ENCODE measurements at places on chromosomes 1 and 21.

DNA sequence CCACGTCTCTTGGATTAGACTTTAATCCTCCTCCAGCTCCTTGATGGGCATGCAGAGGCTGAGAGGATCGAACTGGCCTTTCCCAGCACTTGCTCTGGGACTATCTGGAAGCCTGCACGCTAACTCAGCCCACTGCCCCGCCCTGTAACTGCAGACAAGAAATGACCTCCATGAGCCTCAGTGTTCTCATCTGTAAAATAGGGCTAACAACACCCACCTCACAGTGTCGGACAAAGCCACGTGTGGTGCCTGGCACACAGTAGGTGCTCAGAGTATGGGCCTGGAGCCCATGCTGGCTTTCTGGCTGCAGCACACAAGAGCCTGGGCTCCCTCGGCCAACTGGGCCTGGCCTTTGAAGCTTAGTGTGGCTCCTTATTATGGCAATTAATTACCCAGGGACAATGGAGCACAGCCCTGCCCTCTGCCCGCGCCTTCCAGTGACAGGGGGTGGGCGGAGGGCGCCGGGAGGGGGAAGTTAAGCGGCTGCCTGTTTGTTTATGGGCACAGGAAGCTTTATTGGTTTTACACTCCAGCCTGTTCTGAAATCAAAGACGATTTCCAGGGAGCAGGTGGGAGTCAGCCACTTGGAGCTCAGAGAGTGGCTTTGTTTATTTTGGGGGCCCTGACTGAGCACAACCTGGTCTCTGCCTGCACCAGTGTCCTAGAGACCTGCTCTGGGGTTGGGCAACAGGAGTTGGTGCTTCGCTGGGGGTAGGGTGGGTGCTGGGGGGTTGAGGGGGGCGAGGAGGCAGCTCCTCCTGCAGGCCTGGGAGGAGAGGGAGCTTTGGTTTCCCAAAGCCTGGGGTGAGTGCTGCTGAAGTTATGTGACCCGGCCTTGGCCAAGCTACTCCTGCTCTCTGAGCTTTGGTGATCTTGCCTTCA, 31.0 kb downstream of the PAX7 start:
- DNase-seq: no peak

- DNase-seq: no peak
Observed at GRCh38 chr1:235138821-235139220, 10.2 kb upstream of the TOMM20 start.

- no peak for DNase-seq
Observed at GRCh38 chr1:175158170-175158591, 34.4 kb downstream of the KIAA0040 start.

DNA sequence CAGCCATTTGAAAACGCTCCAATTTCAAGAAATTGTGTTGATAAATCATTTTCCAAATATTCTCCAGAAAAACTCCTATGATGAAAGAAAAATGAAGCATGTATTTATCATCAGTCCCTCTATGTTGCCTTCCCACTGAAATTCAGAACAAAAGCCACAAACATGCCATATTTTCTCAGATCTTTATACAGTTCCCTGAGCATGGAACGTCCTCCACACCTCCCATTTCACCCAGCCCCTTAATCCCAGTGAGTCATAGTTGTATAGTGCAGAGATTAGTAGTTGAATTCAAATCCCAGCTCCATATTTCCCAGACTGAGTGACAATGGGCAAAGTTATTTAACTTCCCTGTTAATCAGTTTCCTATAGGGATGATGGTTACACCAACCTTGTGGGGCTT, 20.6 kb upstream of the NPL start:
- no peak for DNase-seq

GRCh38 chr1:47226121-47226838, 5.7 kb downstream of the TAL1 start:
- DNase-seq: no peak

- no peak for DNase-seq
Observed at GRCh38 chr1:111129376-111129775, 10.5 kb downstream of the DRAM2 start.

DNA sequence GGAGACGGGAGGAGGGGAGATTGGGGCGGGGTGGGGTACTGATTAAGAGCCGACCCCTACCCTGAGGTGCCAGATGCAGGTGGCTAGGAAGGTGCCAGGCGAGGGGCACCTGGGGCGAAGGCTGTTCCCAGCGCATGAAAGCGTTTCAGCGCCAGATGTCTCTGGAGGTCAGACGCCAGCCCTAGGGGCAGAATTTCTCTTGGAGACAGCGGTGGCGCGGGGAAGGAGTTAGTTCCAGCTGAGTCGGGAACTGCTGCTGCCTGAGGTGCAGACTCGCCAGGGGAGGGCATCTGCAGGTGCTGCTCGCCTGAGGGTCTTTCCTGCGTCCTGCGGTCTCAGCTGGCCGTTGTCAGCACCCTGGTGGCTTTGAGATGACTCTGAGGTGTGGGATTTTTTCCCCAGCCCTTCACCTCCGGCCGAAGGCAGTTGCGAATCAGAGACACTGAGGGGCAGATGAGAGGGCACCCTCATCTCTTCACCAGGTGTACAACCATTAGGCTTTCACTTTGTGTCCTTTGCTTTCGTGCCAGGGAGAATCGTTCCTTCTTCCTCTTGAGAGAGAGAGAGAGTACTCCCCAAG, 539 bp downstream of the CGN start:
- peak; percentile 4 for DNase-seq

- DNase-seq: no peak
Observed at GRCh38 chr1:193537266-193538002, 351.0 kb upstream of the B3GALT2 start.

DNA sequence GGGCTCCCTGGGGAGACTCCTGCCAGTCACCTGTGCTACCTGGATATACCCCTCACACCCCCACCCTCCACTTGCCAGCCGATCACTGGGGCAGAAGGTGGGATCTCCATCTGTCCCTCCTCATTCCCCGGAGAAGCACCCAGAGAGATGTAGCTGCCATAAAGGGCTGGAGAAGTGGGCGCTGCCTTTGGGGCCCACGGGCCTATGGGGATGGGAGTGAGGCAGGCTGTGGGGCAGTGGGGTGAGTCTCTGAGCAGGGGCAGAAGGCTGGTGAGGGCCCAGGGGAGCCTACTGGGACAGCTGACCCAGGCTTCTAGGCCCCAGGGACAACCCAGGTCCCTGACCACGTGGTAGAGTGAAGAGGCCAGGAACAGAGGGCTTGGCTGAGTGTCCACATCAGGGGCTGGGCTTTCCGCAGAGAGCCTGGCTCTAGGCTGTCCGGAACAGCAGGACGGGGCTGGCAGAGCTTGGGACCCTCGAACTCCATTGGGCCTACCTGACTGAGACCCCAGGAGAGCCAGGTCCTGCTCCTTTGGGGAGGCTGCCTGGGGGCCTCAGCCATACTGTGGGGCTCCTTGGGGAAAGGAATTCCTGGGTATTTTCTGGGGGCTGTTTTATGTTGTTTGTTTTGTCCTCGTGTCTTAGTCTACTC, 205.9 kb upstream of the VAMP3 start:
- DNase-seq: no peak

DNA sequence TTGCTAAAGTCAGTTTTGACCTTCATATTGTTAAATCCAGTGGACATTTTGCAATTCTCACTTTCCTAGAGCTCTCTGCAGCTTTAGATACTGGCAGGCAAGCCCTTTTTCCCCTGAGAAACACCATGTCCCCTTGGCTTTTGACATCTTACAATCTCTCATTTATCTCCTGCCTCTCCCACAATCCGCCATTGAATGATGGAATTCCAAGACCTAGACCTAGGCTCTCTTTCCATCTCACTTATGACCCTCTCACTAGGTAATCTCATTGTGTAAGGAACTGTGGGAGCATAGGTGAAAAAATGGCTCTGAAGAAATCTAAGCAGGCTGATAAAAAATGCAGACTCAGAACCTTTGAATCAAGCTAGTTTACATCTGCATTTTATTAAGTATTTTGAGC, 2.0 kb downstream of the KYAT3 start:
- no peak for DNase-seq

GRCh38 chr1:58620259-58620658, 43.2 kb upstream of the TACSTD2 start:
- no peak for DNase-seq

DNA sequence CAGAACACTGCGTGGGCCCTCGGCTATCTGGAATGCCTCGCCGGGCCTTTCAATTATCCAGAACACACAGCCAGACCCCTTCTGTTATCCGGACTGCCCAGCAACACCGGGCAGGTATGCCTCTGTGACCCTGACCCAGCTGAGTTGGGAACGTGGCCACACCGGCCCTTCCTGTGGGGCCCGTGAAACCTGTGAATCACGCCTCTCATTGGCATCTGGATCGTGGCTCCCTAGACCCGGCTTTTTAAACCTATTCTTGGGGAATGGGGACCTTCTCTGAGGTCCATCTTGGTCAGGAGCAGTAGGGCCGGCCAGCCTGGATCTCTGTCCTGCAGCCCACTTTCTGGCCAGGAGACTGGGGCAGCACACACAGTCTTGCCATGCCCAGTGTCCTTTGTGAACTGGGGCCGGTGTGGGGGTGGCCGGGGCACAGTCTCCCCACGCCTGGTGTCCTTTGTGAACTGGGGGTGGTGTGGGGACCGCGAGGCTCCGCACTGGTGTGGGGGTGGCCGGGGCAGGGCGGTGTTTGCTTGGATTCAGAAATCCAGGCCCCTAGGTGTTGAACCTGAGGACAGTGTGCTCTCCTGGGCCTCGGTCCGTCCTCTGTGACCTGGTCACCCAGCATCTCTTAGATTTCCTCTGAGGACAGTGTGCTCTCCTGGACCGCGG, 11.1 kb downstream of the COL18A1 start:
- no peak for DNase-seq

GRCh38 chr1:47529520-47530098, 91.8 kb downstream of the FOXD2 start:
- DNase-seq: no peak

DNA sequence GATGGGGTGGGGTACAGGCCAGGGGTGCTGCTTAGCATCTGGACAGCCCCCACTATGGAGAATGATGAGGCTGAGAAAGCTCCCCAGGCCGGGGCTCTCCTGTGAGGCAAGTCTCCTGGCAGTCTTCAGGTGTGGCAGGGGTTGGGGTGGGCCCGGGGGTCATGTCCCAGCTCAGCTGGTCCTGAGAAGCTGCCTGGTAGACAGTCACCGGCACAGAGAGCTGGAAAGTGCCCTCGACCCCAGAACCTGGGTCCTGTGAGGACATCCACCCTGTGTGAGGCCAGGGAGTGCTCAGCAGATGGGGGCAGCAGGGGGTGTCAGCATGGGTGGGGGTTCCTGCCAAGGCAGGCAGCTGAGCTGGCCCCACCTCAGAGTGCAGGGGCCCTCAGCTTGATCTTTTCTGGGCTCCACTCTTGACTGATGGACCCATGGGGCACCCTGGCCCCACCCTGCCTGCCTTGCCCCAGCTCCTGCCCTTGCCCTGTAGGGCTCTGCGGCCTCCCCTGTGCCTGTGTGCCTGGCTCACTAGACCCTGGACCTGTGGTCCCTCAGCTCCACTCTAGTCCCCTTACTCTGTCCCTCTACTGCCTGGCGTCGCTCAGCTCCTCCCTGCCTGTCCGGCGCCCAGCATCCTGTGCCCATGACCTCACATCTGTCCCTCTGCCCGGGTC, 5.8 kb downstream of the IBA57 start:
- no peak for DNase-seq

GRCh38 chr1:53810497-53810896, 27.6 kb downstream of the NDC1 start:
- DNase-seq: no peak

DNA sequence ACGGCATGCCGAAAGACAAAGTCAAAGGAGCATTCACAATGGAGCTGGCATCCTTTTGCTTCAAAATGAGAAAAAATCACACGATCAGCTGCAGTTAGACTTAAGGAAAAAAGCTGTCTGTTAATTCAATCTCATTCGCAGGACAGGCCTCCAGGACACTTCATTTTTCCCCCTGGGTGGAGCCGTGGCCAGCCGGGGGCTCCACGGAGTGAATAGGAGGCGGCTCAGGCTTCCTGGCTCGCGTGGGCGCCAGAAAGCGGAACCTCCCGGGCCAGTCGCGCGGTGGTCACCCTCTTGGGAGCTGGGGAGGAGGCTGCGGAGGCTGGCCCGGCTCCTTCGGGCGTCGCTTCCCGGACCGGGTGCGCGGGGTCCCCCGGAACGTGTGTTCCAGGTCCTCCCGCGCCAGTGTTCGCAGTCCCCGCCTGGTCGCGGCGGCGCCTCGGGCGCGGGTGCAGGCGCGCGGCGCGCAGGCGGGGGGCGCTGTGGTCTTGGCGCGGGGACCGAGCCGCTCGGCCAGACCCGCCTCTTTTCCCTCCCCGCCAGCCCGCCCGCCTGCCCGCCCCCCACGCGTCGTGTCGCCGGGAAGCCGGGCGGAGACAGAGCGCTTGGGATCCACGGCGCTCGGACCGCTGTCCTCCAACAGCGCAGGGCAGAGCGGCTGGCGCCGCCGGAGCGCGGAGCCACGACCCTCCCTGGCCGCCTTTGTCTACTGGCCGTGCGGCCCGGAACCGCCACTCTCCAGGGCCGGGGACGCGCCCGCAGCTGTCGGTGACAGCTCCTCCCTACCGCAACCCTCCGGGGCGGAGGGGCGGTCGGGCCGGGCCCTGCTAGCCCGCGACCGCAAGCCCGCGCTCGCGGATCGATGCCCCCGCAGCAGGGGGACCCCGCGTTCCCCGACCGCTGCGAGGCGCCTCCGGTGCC, at the start of gene RHOU:
TSS of gene RHOU (plus strand) at position 599 of the 921 bp plus-strand sequence. CDS start at position 863, 264 bp downstream.
- peak; percentile 17 for DNase-seq

DNA sequence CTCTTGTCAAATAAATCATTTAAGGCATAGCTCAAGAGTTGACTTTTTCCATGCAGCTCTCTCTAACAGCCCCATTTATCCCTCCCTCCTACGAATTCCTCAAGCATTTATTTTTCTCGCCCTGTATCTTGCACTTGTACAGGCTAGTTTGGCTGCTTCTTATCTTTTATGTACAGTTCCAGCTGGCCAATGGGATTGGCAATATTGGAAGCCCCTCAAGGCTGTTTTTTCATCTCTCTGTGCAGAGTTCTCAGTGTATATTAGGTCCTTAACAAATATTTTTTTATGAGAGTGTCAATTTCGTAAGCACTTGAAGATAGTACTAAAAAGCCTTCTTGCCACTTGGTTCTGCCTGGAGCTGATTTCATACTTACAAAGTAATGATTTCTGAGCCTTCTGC, 356.0 kb downstream of the ST6GALNAC3 start:
- no peak for DNase-seq

DNA sequence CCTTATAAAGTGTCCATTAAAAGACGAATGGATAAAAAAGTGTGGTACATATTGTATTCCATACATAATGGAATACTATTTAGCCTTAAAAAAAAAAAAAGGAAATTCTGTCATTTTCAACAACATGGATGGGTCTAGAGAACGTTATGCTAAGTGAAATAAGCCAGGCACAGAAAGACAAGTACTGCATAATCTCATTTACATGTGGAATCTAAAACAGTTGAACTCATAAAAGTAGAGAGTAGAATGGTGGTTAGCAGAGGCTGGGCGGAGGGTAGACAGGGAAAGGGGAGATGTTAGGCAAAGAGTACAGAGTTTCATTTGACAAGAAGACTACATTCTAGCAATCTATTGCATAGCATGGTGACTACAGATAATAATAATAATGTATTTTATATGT, 2.6 kb downstream of the CTSS start:
- DNase-seq: no peak

GRCh38 chr1:226989085-226989920, 49.2 kb downstream of the COQ8A start:
- DNase-seq: no peak

- DNase-seq: no peak
Observed at GRCh38 chr1:69081668-69082067, 486.1 kb upstream of the LRRC7 start.

All from activated CD8-positive, alpha-beta memory T cell treated with anti-CD3 and anti-CD28 coated beads for 1 hour (primary cell).